Tibial nerve (tissue), 4 donors: ENCODE measurements at places on chromosomes 5 and 9. TPM values are rescaled to one million over a fixed set of nuclear protein-coding genes. Genes with fewer than 3 reads are reported as not detected.

GRCh38 chr9:2231101-2231500 is 216.0 kb downstream of the SMARCA2 start:
- H3K4me1 ChIP-seq: no peaks in the 10 kb centered on the region
- H3K36me3 ChIP-seq: no peaks in the 10 kb centered on the region
- H3K27me3 ChIP-seq: no peaks in the 10 kb centered on the region
- no peak overlapping the region for H3K27ac ChIP-seq
- no peak for DNase-seq
- no peak overlapping the region for H3K4me3 ChIP-seq

DNA sequence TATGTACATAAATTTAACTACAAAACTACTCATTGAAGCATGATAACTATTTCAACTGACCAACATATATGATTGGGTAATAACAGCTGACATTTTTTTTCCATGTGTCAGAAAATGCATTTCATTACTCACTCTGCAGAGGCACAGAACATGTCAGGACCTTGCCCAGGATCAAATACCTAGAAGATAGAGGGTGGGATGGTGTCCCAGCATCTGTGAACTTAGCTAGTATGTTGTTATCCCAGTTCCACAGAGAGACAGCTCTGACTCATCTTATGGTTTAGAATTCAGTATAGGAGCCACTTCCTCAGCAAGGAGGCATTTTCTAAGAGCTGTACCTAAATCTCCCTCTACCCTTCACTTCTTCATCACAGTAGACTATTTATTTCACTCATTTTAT is 1198.6 kb upstream of the ACO1 start:
- H3K27ac ChIP-seq: no peak overlapping the region
- H3K4me3 ChIP-seq: no peak overlapping the region
- no peaks in the 10 kb centered on the region for H3K4me1 ChIP-seq
- no peak for DNase-seq
- H3K27me3 ChIP-seq: no peaks in the 10 kb centered on the region

DNA sequence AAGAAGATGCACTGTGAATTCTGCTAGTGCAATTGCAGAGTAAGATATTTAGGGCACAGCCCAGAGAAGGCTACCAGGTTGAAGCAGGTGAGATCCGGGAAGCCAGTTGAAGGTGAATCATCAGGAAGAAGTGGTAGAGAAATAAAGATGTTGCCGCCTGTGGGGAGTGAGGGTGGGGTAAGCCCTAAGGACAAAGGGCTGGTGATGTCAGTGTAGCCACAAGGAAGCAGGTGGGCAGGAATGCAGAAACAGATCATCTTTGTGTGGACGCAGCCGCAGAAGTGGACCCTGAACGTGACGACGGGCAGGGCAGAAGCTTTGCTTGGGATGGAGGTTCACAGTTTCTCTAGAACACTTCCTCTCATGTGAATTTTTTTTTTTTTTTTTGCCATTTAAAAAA is 164.2 kb downstream of the ACTL7B start:
- no peaks in the 10 kb centered on the region for H3K27me3 ChIP-seq
- no peak for DNase-seq
- no peaks in the 10 kb centered on the region for H3K4me1 ChIP-seq
- no peaks in the 10 kb centered on the region for H3K36me3 ChIP-seq
- H3K27ac ChIP-seq: no peak overlapping the region

- H3K4me3 ChIP-seq: no peak overlapping the region
- no peak for DNase-seq
- no peaks in the 10 kb centered on the region for H3K27me3 ChIP-seq
- no peak overlapping the region for H3K27ac ChIP-seq
- H3K4me1 ChIP-seq: no peaks in the 10 kb centered on the region
These were observed 106.6 kb upstream of the PITX1 start for GRCh38 chr5:135140446-135141204.

GRCh38 chr9:113979343-113980127 is 98.6 kb downstream of the AMBP start:
- no peak overlapping the region for H3K27ac ChIP-seq
- DNase-seq: no peak
- H3K27me3 ChIP-seq: no peaks in the 10 kb centered on the region
- peaks cover 11% of the 10 kb centered on the region for H3K36me3 ChIP-seq
- H3K4me1 ChIP-seq: no peaks in the 10 kb centered on the region
- no peak overlapping the region for H3K4me3 ChIP-seq

DNA sequence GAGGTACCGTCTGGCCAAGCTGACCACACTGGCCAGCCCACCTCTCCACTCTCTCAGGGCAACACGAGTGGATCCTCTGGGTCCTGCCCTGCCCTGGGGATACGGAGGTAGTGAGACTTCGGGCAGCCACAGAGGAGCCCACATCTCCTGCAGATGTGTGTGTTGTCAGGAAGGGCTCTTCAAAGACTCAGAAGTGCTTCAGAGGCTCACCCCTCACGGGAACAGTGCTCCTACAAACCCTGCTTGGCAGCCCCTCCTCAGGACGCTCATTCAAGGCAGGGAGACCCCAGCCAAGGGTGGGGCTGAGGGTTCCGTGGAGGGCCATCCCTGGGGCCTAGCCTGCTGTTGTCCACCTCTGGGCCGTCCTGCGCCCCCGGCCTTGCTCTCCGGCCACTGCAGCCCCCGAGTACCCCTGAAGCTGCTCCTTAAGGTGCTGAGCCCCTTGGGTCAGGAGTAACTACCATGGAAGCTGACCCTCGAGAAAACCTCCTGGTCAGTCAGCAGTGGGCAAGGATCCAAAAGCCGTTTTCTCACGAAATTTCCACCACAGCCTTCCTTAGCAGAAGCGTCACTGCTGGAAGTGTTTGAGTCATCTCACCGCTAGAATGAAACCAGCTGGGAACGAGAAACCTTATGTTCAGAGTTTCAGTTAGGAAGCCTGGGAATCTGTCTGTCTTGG is 23.2 kb upstream of the LRRC14B start:
- no peak overlapping the region for H3K27ac ChIP-seq
- H3K27me3 ChIP-seq: no peaks in the 10 kb centered on the region
- no peak overlapping the region for H3K4me3 ChIP-seq
- no peaks in the 10 kb centered on the region for H3K4me1 ChIP-seq
- no peak for DNase-seq
- no peaks in the 10 kb centered on the region for H3K36me3 ChIP-seq

- no peaks in the 10 kb centered on the region for H3K27me3 ChIP-seq
- H3K4me3 ChIP-seq: no peak overlapping the region
- no peak overlapping the region for H3K27ac ChIP-seq
- DNase-seq: no peak
- H3K36me3 ChIP-seq: no peaks in the 10 kb centered on the region
These were observed 100.0 kb downstream of the NLN start for GRCh38 chr5:65821966-65822365.

DNA sequence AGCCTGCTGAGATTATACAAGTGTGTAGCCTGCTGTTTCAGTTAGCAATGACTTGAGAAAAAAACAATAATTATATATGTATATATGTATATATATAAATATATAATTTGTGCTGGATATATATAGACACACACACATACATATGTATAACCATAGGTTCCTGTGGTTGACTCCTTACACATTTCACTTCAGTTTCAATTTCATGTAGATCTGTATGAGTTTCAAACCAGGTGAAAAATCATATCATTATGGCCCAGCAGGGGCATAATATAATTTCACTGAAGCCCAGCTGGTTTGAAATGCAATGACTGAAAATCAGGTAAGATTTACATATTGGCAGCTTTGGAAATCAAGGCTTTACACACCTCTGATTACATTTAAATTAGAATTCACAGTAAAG is 690.4 kb upstream of the CDH18 start:
- no peak overlapping the region for H3K27ac ChIP-seq
- no peak for DNase-seq
- no peaks in the 10 kb centered on the region for H3K4me1 ChIP-seq

GRCh38 chr9:92522983-92523970 is 12.5 kb downstream of the ECM2 start:
- no peaks in the 10 kb centered on the region for H3K4me1 ChIP-seq
- H3K27me3 ChIP-seq: no peaks in the 10 kb centered on the region
- no peak for DNase-seq
- no peak overlapping the region for H3K27ac ChIP-seq
- H3K4me3 ChIP-seq: no peak overlapping the region

DNA sequence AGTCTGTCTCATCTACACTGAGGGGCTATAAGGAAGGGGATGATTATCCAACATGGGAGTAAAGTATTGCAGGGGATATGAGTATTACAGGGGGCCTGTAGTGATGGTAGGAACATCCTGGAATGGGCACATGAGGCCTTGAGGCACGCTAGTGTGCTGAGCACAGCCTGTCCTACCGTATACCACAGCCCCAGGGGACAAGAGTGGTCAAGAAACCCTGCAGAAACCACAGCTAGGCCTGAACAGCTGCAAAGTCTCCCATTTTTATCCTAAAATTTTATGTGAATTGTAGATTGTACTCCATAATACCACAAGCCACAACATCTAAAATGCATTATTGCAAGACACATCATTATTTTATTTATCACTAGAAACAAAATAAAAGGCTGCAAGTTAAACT is 136.3 kb upstream of the ASTN2 start:
- H3K36me3 ChIP-seq: no peaks in the 10 kb centered on the region
- no peak for DNase-seq
- no peaks in the 10 kb centered on the region for H3K27me3 ChIP-seq
- peaks cover 10% of the 10 kb centered on the region for H3K4me1 ChIP-seq

DNA sequence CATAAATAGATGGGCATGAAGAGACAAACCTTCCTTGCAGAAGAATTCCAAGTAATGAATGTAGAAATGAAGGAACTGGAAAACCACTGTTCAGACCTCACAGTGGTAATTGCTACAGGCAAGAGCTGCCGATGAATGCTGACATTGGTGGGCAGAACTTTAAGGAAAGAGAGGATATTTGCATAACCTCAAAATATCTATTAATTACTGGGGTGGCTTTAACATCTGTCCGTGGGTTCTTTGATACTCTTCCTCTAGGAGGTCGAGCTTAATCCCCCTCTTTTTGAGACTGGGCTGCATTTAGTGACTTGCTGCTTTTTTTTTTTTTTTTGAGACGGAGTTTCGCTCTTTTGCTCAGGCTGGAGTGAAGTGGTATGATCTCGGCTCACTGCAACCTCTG is 34.7 kb downstream of the LAMC3 start:
- no peaks in the 10 kb centered on the region for H3K4me1 ChIP-seq
- H3K27ac ChIP-seq: no peak overlapping the region
- no peak overlapping the region for H3K4me3 ChIP-seq
- no peaks in the 10 kb centered on the region for H3K36me3 ChIP-seq
- H3K27me3 ChIP-seq: no peaks in the 10 kb centered on the region
- DNase-seq: no peak

- H3K36me3 ChIP-seq: no peaks in the 10 kb centered on the region
- H3K27ac ChIP-seq: no peak overlapping the region
- H3K4me3 ChIP-seq: no peak overlapping the region
These were observed 39.2 kb upstream of the NKD2 start for GRCh38 chr5:969408-969839.

DNA sequence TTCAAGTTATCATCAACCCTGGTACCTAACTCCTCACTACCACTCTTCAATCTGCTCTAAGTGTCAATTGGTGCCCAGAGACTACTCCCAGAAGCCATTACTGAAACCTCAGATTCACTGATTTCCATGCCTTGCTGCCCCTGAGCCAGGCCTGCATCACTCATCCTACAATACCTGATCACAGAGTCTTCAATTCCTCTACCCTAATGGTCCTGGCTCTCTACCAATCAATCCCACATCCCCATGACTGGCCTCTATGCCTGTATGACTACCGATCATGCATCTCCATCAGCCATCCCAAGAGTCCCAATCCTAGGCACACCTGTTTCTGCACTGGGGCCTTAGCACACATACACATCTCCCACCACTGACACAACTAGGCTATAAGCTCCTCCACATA is 2.5 kb downstream of the ZNF484 start:
- H3K4me3 ChIP-seq: no peak overlapping the region
- no peaks in the 10 kb centered on the region for H3K36me3 ChIP-seq
- no peaks in the 10 kb centered on the region for H3K27me3 ChIP-seq
- peaks cover 32% of the 10 kb centered on the region for H3K4me1 ChIP-seq
- no peak overlapping the region for H3K27ac ChIP-seq
- no peak for DNase-seq

DNA sequence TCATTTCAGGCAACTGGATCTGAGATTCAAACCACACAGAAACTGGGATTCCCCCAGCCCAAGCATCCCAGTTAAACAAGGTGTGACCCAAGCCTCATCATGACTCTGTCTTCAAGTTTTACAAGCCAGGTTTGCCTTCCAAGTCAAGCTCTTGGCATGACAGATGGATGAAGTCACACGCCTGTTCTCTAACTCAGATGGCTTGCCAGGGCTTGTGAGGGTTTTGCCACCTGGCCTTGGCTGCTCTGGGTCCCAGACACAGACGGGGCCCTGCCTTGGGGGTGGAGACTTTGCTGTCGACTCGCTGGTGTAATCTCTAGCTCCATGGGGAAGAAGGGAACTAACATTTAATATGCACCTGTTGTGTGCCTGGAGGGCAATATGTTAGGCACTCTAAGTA is 95.8 kb upstream of the RARS1 start:
- H3K27ac ChIP-seq: no peak overlapping the region
- no peaks in the 10 kb centered on the region for H3K36me3 ChIP-seq
- no peak for DNase-seq
- H3K27me3 ChIP-seq: no peaks in the 10 kb centered on the region
- no peaks in the 10 kb centered on the region for H3K4me1 ChIP-seq
- H3K4me3 ChIP-seq: no peak overlapping the region

GRCh38 chr9:16310278-16311110 is 560.0 kb downstream of the BNC2 start:
- no peaks in the 10 kb centered on the region for H3K4me1 ChIP-seq
- peak overlapping the region; percentile 73 for H3K27ac ChIP-seq

GRCh38 chr5:107378218-107378899 is 292.4 kb downstream of the EFNA5 start:
- H3K4me1 ChIP-seq: no peaks in the 10 kb centered on the region
- H3K4me3 ChIP-seq: no peak overlapping the region
- H3K36me3 ChIP-seq: no peaks in the 10 kb centered on the region
- DNase-seq: no peak
- H3K27me3 ChIP-seq: no peaks in the 10 kb centered on the region

DNA sequence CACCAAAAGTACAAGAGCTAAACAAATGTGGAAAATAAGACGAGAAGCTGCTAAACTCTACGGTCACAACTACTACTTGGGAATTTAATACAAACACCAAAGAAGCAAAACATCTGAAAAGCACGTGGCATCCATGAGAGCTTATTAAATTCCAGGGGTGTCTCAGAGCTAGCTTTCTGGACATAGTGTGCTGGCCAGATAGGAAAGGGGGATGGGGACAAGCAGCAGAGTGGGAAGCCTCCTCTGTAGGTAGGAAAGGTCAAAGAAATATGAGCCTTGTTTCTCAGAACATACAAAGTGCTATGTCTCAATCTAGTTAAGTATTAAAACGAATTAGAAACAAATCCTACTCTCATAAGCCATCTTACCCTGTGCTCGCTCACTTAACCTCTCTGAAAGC is 51.3 kb upstream of the GOLPH3 start:
- peak overlapping the region; percentile 29 for H3K27ac ChIP-seq
- H3K27me3 ChIP-seq: no peaks in the 10 kb centered on the region

The TRPM6 gene
- 0.30 TPM for total RNA-seq

The FGF10 gene
- total RNA-seq: 13.8 TPM

The GPR151 gene
- total RNA-seq: not detected

The REEP5 gene
- total RNA-seq: 81.9 TPM

The RNF183 gene
- 0.20 TPM for total RNA-seq

The ANKRD18B gene
- not detected for total RNA-seq

The BARHL1 gene
- not detected for total RNA-seq

The PCDHGB6 gene
- total RNA-seq: 11.1 TPM

The F2RL1 gene
- total RNA-seq: not detected

The NTRK2 gene
- 59.9 TPM for total RNA-seq

The FAM221B gene
- not detected for total RNA-seq

The OR1L1 gene
- not detected for total RNA-seq

The SLC45A2 gene
- not detected for total RNA-seq

The FLT4 gene
- total RNA-seq: 4.6 TPM
